ENCODE measurements at places on chromosomes 4 and X.

DNA sequence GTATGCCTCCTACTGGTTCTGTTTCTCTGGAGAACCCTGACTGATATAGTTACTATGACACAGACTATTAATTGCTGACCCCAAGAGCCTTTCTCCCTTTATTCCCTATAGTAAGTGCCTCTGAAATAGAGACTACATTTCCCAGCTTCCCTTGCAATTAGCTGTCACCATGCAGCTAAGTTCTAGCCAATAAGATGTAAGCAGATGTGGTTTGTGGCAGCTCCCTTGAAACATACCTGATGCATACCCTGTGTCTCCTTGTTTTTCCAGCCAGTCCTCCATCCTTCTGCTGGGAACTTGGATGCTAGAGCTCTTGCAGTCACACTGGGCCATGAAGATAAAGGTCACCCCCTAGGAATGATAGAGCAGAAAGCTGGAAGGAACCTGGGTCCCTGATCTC is 9.7 kb upstream of the TMEM165 start:
- no peak for DNase-seq

GRCh38 chr4:185457136-185457535 is 14.4 kb downstream of the CCDC110 start:
- DNase-seq, result no peak

DNA sequence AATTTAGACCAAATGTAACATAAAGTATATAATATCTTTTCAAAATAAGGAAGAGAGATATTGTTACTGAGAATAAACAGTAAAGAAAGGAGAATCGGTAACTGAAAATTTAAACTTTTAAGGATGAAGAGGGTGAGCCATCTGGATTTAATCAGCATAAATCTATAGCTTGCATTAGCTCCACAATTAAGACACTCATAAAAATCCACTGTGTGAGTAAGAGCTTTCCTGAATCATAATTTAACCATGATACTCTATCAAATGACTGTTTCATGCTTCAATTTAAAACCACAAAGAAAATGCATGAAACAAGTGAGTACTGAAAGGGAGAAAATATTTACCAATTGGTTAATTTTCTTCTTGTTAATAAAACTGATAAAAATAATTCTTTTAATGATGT is 951.5 kb upstream of the SLIT2 start:
- no peak for DNase-seq

GRCh38 chrX:151393514-151393913 is 3.5 kb upstream of the VMA21 start:
- no peak for DNase-seq

DNA sequence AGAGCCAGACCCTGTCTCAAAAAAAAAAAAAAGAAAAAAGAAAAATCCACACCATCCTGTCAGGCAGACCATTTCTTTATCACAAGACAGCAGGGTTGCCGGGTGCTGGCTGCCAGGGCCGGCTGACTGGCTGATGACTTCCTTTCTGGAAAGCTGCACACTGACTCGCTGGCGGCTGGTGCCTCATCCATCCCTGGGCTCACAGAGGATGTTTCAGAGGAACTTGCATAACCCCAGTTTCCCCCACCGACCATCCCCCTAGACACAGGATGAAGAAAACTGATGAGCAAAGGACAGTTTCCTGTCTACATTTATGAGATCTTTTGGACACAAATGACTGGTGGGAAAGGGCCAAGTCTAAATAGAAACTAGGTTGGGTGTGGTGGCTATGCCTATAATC is 14.1 kb downstream of the HPSE start:
- no peak for DNase-seq

- DNase-seq, result no peak
Measured at GRCh38 chr4:47639531-47639930, 154.5 kb downstream of the ATP10D start.

GRCh38 chr4:79163981-79164490 is 161.8 kb downstream of the NAA11 start:
- DNase-seq, result no peak

DNA sequence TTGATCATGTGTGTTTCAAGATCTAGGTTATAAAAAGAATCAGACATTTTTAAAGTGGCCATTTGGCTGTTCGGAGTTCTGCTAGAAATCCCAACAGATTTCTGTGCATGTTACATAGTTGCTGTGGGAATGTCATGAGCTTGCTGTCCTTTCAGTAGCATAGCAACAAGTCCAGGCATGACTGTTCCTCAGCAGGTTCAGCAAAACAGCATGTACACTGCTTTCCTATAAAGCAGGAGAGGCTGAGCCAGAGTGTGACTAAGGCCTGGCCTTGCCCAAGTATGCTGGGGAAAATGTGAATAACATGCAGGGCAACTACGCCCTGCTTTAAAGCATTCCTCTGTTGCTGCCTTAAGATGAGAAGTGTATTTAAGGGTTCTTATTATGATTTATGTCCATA is 217.1 kb upstream of the SMIM31 start:
- DNase-seq, result no peak

DNA sequence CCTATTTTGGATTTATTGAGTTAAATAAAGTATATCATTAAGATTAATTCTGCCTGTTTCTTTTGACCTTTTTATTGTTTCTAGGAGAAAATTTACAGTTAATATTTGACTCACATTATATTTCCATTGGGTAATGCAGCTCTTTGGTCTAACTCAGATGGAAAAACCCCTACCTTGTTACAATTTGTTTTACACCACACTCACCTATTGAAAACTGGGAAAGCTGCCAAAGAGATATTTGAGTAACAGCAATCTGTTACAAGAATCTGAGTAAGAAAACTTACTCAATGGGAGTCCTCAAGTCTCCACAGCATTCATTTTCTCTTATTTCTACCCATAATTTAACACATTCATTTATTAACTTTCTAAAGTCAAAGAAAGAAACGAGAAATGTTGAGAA is 108.0 kb upstream of the TLL1 start:
- DNase-seq, result no peak

- no peak for DNase-seq
Measured at GRCh38 chr4:123579961-123580360, 183.4 kb downstream of the SPRY1 start.

GRCh38 chr4:155768370-155768769 is 9.5 kb downstream of the GUCY1B1 start:
- DNase-seq, result no peak

GRCh38 chr4:86841309-86841708 is 7.9 kb downstream of the SLC10A6 start:
- DNase-seq, result no peak

- no peak for DNase-seq
Measured at GRCh38 chr4:10104211-10104990, 12.2 kb downstream of the WDR1 start.

DNA sequence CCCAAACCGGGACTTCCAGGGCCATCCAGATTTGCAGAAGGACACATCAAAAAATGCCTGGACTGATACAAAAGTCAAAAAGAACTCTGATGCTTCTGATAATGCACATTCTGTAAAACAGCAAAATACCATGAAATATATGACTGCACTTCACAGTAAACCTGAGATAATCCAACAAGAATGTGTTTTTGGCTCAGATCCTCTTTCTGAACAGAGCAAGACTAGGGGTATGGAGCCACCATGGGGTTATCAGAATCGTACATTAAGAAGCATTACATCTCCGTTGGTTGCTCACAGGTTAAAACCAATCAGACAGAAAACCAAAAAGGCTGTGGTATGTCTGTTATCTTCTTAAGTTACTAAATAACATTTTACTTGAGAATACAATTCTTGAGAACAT is 9.2 kb downstream of the PLK4 start:
- DNase-seq, result no peak

DNA sequence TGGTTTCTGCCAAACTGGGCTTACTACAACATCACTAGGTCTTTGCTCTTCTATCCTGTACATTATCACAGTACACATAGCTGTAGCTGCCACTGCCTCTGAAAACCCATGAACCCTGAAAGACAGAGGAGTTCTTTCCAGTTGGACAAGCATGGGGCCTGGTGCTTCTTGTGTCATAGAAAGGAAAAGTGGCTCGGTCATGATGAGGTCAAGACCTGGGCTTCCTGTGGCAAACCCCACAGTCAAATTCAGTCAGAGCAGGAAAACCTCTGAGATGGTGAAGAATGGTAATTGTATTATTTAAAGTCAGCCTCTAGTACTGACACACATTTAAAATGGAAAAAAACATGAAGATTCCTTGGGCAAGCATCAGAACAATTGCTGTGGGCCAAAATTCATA is 133.3 kb upstream of the PRPS2 start:
- no peak for DNase-seq

DNA sequence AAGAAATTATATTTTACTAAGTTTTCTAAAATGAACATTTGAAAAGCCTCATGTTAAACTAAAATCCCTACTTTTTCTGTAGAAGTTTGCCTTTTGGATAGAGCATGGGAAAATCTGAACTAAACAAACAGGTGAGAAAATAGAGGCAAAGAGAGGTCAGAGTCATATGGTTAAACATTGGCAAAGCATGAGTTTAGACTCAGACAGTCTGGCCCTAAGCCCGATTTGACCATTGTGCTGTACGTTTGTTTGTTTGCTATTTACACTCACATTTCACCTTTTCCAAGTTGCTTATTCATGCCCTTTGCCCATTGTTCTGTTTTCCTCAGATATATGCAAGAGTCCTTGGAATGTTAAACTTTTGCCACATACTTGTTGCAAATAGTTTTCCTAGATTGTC is 85.4 kb downstream of the TIGD2 start:
- no peak for DNase-seq

DNA sequence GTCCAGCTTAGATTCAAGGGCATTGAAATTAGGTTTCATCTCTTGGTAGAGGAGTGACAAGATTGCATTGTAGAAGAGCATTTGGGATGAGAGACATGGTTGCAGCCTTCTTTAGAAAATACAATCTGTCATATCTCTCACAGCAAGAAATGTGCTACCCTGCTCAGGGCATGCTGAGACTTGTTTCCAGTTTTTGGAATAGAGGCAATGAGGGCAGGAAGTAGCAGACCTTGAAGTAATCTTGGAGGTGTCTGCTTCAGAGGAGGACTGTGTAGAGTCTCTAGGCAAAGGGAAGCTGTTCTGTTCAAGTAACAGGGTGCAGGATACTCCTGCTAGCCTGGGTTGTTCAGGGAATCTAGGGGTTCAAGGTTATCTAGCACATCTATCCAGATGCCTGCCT is 116.1 kb upstream of the ZNF827 start:
- no peak for DNase-seq

DNA sequence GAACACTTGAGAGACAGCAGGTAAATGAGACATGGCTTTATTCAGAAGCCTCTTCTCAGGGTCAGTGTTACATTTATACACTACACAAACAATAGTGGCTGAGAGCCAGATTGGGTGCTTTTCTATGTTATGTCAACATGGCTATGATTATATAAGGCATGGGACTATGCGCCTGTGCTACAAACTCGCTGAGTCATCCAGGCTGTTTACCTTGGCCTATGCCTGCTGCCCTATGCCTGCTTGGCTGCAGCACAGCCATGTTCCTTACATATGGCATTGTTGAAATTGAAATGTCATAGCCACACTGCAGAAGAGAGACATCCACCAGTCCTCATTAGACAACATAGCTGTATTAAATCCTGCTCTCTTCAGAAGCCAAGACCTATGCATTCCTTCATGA is 236.3 kb upstream of the NWD2 start:
- peak; percentile 55 for DNase-seq

- no peak for DNase-seq
Measured at GRCh38 chrX:120690941-120691340, 61.1 kb upstream of the C1GALT1C1 start.

DNA sequence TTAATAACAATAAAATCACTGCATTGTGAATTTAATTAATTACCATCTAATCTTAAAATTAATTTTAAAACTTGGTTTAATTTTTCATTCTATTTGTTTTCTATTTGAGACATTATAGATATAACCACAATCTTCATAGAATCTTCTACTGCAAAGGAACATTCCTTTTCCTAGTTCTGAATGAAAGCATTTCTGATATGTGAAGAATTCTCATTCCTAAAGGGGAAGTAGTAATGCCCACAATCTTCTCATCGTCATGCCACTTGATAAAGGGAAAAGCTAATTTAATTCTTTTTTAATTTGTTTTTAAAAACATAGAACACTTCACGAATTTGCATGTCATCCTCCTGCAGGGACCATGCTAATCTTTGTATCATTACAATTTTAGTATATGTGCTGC is 23.7 kb downstream of the MGARP start:
- no peak for DNase-seq

- no peak for DNase-seq
Measured at GRCh38 chr4:184942444-184943425, 75.6 kb upstream of the HELT start.

- DNase-seq, result no peak
Measured at GRCh38 chrX:80879916-80880315, 70.2 kb upstream of the BRWD3 start.

- DNase-seq, result no peak
Measured at GRCh38 chrX:47168495-47169073, 23.6 kb downstream of the RBM10 start.

- DNase-seq, result no peak
Measured at GRCh38 chr4:92636038-92636806, 332.5 kb downstream of the GRID2 start.

- no peak for DNase-seq
Measured at GRCh38 chr4:57094832-57095223, 15.4 kb downstream of the IGFBP7 start.

GRCh38 chr4:163582703-163583102 is 88.2 kb downstream of the TMA16 start:
- DNase-seq, result no peak

Data from NCI-H2081 treated with DMSO at 0.1 percent for 48 hours (cell line).